ENCODE measurements at places on chromosomes 5 and 9.

DNA sequence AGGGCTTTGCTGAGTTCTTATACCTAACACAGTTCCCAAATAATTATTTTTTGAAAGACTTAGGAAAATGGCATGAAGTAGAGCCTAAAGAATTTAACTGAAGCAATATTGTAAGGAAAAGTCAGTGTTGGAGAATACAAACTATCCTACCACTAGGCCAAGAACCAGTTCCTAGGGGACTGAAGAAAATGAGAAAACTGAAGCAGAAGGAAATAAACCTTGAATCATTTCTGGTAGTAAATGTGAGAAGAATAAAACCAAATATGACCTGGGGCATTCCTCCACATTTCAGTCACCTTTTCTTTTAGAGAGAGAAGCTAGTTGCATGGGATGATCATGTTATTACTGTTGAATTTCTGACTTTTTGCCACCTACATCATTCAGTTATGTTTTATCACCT, 1393.9 kb upstream of the C9orf72 start:
- DNase-seq = no peak

- no peak for DNase-seq
Observed at GRCh38 chr5:65163698-65164097, 318.0 kb downstream of the ADAMTS6 start.

- DNase-seq = no peak
Observed at GRCh38 chr9:106879439-106879882, 16.5 kb downstream of the ZNF462 start.

GRCh38 chr5:55620009-55620765, 85.4 kb upstream of the PLPP1 start:
- DNase-seq = no peak

Data from cardiac fibroblast (primary cell).